ENCODE measurements at places on chromosomes 5 and 9.

- DNase-seq: peak; percentile 75
Measured at GRCh38 chr9:112166176-112167140, 8.6 kb downstream of the SUSD1 start.

- no peak for DNase-seq
Measured at GRCh38 chr9:77582525-77582924, 65.6 kb downstream of the GNA14 start.

GRCh38 chr9:70553707-70554673, 139.5 kb upstream of the KLF9 start:
- no peak for DNase-seq

GRCh38 chr9:123481209-123481865, 125.3 kb downstream of the CRB2 start:
- DNase-seq: no peak
